ENCODE measurements at places on chromosomes 6 and 20.

DNA sequence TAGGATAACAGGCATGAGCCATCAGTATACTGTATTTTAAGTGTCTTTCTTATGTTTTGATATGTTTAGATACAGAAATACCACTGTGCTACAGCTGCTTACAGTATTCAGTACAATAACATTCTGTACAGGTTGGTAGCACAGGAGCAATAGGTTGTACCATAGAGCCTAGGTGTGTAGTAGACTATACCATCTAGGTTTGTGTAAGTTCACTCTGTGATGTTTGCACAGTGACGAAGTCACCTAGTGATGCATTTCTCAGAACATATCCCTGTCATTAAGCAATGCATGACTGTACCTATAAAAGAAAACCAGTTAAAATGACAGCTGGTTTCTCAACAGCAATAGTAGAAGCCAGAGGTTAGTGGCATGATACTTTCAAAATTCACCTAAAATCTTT, 3.0 kb upstream of the ZBTB24 start:
- DNase-seq, result no peak

DNA sequence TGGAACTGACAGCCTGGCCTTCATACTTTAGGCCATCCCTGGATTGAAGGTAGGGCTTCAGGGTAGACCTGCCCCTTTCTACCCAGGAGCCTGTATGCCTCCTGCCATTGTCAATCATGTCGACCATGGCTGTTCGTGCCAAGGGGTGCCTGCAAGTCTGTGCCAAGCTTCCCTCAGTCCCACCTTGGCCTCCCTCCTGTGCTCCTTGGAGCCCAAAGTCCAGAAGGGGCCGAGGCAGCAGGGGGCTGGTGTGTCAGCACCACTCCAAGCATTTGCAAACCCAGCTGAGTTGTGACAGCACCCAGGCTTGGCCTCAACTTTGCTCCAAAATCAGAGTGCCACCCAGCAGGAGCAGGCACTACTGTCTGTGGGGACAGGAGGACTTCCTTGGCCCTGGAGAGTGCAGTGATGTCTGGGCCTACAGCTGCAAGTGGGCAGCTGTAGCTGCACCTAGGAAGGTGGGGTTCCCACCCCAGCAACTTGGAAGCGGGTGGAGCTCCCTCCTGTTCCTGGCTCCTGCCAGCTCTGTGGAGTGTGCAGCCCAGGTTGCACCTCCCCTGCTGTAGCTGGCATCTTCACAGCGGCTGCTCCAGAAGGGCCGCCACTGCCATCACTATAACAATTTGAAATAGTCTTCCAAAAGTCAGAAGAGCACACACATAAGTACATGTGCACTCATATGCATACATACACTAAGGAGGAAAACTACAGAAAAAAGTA, 1719.3 kb downstream of the HACE1 start:
- no peak for DNase-seq

- no peak for DNase-seq
These were observed 42.5 kb downstream of the CD40 start for GRCh38 chr20:46160661-46161060.

DNA sequence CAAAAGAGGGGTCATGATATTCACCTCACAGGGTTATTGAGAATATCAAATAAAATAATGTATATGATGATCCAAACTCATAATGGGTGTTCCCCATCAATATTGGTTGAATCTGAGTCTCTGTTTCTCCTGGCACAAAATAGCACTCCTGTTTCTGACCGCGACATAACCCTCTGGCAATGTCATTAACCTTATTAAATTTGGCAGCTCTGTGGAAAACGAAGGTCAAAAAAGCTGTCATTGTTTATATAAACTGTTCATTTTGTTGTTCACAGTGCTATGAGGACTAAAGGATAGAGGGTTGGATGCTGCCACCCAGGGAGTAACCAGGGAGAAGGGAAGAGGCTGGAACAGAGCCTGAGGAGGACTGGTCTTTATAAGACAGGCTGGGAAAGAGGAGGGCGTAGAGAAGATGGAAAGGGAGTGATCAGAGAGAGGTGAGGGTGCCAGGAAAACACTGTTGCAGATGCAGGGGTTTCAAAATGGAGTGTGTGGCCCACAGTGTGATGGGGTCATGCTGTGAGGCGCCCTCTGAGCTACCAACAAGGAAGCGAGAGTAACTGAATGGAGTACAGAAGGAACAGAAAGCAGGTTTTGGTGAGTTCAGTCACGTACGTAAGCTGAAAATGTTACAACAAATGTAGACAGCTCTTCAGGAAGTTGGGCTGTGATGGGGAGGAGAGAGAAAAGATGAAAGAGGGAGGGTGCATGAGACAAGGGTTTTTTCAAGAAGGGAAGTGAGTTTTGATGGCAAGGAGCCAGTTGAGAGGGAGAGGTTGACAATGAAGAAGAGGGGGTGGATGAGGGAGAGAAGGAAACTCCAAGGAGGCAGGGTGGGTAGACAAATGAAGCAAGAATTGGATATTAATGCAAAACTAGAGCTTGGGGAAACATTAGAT, 251.6 kb upstream of the TAB2 start:
- no peak for DNase-seq

GRCh38 chr6:121639021-121639420, 203.6 kb downstream of the GJA1 start:
- DNase-seq, result no peak

DNA sequence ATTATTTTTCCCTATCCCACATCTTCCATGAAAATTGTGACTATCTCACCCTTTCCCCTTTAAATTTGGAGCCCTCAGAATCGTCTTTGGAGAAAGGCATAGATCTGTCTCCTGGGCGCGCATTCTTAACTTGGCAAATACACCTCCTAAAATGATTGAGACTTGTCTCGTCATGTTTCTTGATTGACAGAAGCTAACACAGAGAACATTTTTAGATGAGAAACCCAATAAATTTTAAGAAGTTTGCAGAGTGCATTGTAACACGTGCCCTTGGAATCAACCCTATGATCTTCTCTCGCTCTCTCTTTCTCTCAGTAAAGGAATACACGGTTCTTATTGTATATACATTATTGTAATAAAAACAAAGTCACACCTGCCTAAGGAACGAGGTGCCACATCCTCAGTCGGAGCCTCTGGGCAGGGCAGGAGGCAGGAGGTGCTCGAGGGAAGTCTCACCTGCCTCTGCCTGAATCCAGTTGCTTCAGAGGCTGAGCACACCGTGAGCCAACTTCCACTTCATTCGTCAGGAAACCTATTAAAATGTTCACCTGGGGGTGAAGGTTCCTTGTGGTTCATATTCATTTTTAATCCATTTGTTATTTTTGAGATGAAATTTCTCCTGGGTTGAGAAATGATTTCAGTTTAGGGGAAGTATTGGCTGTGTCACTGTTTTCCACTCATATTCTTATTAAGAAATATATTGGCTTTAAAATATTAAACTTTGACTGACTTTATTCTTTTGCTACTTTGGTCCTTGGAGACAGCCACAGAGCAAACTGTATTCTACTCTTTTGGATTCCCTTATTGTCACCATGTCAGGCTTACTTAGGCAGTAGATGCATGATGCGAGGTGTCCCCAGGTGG, 90.5 kb upstream of the THBS2 start:
- no peak for DNase-seq

DNA sequence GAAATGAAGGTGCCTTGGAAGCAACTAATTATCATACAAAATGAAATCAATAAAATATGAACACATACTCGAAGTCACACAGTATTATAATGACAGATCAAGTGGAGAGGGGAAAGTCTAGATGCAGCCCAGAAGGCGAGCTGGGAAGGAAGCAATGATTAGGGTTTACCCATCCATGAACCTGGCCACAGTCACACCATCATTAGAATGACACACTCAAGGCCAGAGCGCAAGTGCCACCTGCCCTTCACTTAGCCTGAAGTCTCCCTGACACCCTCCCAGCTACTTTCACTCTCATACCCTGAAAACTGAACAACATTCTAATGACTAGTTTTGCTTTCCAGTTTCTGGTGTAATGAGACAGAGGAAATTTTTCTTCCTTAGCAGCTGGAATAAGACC, 302.8 kb upstream of the JARID2 start:
- DNase-seq, result no peak

DNA sequence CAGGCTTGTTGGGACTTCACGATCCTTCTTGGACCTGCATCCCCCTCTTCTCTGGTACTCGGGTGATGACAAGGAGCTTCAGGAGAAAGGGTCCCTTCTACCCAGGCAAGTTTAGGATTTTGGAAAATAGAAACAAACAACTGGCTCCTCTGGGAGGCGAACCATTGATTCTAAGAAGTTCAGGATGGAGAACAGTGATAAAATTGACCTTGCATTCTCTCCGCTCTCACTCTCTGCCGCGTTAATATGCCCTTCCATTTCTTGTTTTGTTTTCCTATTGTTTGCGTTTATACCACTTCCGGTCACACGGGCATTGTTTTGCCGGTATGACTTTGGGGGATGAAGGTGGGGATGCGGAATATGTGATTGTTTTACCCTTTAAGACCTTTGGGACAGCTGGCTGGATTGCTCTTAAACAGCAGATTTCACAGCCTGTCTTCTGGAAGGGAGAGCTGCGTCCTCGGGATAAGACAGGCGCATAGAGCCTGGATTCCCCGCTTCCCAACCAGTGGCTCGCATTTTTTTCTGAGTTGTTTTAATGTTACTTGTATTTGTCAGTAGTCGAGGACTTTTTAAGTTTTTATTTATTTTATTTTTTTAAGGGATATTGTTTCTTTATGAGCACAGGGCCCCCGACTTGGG, 144.3 kb upstream of the ZNF184 start:
- DNase-seq, result no peak

GRCh38 chr20:37994512-37994911, 38.7 kb downstream of the TTI1 start:
- no peak for DNase-seq

GRCh38 chr6:2196079-2196679, 49.2 kb downstream of the GMDS start:
- no peak for DNase-seq

DNA sequence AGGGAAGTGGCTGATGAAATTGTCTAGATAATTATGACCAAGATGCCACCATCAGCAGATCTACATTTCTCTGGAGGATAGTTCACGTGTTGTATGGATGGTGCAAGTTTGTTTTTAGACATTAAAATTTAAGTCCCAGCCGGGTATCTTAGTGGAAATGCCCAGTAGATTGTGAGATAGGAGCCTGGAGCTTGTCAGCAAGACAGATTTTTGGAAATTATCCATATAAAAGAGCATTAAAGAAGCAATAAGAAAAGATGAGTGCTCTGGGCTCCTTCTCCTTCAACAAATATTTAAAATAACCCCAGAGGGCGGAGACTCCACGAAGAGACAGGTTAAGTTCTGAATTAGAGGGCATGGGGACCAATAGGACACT, 47.6 kb upstream of the SMLR1 start:
- DNase-seq, result no peak

DNA sequence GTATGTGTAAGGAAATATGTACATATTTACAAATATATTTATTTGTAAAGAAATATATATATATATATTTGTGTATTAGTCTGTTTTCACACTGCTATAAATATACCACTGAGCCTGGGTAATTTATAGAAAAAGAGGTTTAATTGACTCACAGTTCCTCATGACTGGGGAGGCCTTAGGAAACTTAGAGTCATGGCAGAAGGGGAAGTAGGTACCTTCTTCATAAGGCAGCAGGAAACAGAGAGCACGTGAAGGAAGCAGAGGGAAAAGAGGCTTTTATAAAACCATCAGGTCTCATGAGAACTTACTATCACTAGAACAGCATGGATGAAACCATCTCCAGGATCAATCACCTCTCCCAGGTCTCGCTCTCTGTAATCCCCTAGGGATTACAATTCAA, 644.5 kb upstream of the HS3ST5 start:
- DNase-seq, result no peak

GRCh38 chr6:169472786-169473416, 219.3 kb upstream of the THBS2 start:
- DNase-seq, result no peak

- DNase-seq, result no peak
These were observed 3.8 kb upstream of the NPEPL1 start for GRCh38 chr20:58688840-58689239.

DNA sequence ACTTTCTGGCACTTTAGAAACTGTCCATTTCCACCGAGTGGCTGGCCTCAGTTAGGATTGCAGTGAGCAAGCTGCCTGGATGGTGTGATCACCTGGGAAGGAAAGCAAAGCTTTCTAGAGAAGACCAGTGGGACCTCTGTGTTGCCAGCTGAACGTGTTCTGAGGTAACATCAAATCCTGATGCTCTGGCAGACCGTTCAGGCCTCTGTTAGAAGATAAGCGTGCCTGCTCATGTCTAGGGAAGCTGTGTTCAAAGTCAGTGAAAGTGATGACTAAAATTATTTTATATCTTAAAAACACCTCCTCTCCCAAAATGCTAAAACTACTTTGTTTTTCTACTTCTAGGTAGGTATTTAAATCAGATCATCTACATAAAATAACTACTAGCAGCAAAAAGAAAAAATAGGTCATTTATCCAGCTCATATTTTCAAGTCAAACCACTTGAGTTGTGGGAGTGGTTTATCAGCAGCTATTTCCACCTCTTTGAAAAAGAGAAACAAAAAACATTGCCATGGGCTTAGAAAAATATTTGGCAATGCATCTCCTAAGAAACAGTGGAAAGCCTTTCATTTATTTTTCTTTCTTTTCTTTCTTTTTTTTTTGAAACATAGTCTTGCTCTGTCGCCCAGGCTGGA, 54.8 kb downstream of the CEP43 start:
- no peak for DNase-seq

GRCh38 chr20:15362849-15363248, 1025.4 kb upstream of the FLRT3 start:
- no peak for DNase-seq

- DNase-seq, result no peak
These were observed 238.2 kb downstream of the SOX4 start for GRCh38 chr6:21831521-21832291.

DNA sequence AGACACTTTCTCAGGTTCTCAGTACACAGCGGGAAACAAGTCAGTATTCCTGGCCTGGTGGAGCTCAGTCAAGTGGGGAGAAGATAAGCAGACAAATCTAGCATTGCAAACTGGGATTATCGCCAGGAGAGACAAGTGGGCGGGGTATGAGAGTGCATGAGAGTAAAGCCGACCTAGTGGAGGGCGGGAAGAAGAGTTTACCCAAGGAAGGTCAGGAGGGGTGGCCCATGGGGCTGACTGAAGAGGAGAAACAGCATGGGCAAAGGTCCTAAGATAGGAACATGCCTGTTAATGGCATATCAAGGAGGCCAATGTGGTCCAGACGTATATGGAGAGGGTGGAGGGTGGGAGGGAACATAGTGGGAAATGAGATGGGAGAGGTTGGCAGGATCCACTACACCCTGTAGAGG, 12.4 kb upstream of the CSNK2A1 start:
- no peak for DNase-seq

DNA sequence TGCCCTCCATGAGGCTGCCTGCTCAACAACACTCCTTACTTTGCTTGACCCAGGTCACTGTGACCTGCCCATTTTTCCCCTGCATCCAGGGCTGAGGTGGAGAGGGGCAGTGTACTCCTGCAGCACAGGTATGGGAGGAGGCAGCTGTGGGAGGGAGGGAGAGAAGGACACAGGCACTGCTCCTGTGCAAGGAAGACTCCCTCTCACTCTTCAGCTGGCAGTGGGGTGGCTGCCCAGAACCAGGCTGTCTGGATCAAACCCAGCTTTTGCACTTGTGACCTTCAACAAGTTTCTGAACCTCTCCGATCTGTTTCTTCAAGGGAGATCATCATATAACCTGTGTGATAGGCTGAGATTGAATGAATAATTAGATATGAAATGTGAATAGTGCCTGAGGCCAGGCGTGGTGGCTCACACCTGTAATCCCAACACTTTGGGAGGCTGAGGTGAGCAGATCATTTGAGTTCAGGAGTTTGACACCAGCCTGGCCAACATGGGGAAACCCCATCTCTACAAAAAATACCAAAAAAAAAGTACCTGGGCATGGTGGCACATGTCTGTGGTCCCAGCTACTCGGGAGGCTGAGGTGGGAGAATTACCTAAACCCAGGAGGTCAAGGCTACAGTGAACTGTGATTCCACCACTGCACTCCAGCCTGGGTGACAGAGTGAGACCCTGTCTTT, 14.1 kb downstream of the TGIF2 start:
- DNase-seq, result no peak
